ENCODE measurements at places on chromosomes 11 and 22. TPM values are rescaled to one million over a fixed set of nuclear protein-coding genes. Genes with fewer than 3 reads are reported as not detected.

GRCh38 chr22:32820131-32821119 is 18.9 kb downstream of the TIMP3 start:
- DNase-seq, result no peak
- no peak overlapping the region for H3K4me3 ChIP-seq
- no peaks in the 10 kb centered on the region for H3K36me3 ChIP-seq
- no peak overlapping the region for H3K27ac ChIP-seq
- no peaks in the 10 kb centered on the region for H3K4me1 ChIP-seq
- peaks cover 3% of the 10 kb centered on the region for H3K27me3 ChIP-seq

DNA sequence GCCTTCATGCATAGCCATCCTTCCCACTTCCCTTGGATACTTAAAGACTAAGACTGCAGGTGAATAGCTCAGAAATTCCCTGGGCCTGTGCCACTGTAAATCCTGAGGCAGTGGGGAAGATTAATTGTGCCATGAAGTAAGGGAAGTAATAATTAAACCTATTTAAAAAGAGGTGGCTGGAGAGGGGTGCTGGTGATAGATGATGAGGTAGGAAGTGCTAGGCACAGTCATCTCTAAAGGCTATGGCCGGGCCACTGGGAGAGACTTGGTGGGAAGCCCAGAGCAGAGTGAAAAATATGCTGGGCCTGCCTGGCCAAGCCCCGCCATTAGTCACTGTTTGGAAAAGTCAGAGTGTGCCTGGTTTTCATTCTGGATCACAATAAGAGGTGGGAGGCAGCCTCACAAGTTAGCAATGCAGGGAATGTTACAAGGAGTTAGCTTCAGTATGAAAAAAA is 197.2 kb upstream of the PITPNB start:
- no peaks in the 10 kb centered on the region for H3K36me3 ChIP-seq
- H3K4me1 ChIP-seq, result no peaks in the 10 kb centered on the region
- DNase-seq, result no peak
- H3K4me3 ChIP-seq, result no peak overlapping the region
- peaks cover 20% of the 10 kb centered on the region for H3K27me3 ChIP-seq

DNA sequence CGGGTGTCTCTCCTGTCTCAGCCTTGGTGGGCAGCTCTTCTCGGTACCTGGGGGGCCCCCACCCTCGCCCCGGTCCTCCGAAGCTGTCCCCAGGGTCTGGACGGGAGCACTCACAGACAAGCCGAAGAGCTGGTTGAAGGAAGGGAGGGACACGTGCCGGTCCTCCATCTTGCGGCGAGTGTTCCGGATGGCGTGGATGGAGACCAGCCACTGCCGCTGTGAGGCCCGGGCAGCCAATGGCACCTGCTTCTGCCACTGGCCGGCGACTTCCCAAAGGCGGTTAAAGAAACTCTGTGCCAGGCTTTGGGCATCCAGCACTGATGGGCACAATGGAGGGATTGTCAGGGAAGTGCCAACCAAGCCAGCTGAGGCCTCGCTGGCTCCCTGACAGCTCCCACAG is 18.7 kb downstream of the PPM1F start:
- H3K27ac ChIP-seq, result no peak overlapping the region
- no peaks in the 10 kb centered on the region for H3K36me3 ChIP-seq
- no peak overlapping the region for H3K4me3 ChIP-seq
- no peak for DNase-seq
- no peaks in the 10 kb centered on the region for H3K27me3 ChIP-seq

- no peaks in the 10 kb centered on the region for H3K27me3 ChIP-seq
- no peak for DNase-seq
- no peak overlapping the region for H3K27ac ChIP-seq
- no peaks in the 10 kb centered on the region for H3K36me3 ChIP-seq
These were observed 40.4 kb downstream of the ARFGAP2 start for GRCh38 chr11:47136327-47136726.

- no peaks in the 10 kb centered on the region for H3K36me3 ChIP-seq
- DNase-seq, result no peak
- H3K27me3 ChIP-seq, result peaks cover 7% of the 10 kb centered on the region
- H3K27ac ChIP-seq, result peak overlapping the region; percentile 12
- H3K4me3 ChIP-seq, result no peak overlapping the region
These were observed 2.9 kb upstream of the ARFGAP2 start for GRCh38 chr11:47179655-47179991.

DNA sequence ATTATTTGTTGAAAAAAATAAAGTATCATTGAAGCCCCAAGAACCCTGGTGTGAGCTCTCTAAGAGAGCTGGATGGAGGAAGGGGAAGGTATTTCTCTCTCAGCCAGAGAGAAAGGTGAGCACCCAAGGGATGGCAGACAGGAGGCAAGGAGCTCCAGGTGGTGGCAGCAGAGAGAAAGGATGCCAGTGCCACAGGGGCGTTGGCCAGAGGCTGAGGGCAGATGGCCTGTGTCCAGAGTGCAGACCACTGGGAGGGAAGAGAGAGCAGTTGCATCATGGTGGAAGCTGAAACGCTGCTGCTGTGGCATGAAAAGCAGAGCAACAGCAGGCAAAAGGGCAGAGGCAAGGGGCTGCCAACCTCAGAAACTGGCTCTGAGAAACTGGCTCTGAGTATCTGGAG is 8.5 kb downstream of the SPON1 start:
- H3K27me3 ChIP-seq, result peaks cover 54% of the 10 kb centered on the region
- H3K27ac ChIP-seq, result no peak overlapping the region
- no peaks in the 10 kb centered on the region for H3K36me3 ChIP-seq
- no peak overlapping the region for H3K4me3 ChIP-seq
- DNase-seq, result no peak

DNA sequence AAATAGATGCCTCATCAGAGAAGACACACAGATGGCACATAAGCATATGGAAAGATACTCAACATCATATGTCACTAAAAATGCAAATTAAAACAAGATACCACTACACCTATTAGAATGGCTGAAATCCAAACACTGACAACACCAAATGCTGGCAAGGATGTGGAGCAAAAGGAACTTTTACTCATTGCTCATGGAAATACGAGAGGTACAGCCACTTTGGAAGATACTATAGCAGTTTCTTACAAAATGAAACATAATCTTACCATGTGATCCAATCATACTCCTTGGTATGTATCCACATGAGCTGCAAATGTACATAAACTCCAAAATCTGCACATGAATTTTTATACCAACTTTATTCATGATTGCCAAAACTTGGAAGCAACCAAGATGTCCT is 246.0 kb upstream of the ARHGAP42 start:
- no peak for DNase-seq
- no peak overlapping the region for H3K27ac ChIP-seq
- H3K36me3 ChIP-seq, result no peaks in the 10 kb centered on the region
- H3K4me1 ChIP-seq, result no peaks in the 10 kb centered on the region
- H3K4me3 ChIP-seq, result no peak overlapping the region

GRCh38 chr11:109892321-109892794 is 200.8 kb upstream of the ZC3H12C start:
- no peak overlapping the region for H3K27ac ChIP-seq
- DNase-seq, result no peak
- H3K4me3 ChIP-seq, result no peak overlapping the region
- H3K4me1 ChIP-seq, result no peaks in the 10 kb centered on the region

GRCh38 chr11:62122076-62122475 is 1.7 kb upstream of the INCENP start:
- no peak overlapping the region for H3K4me3 ChIP-seq
- H3K27ac ChIP-seq, result peak overlapping the region; percentile 24
- H3K36me3 ChIP-seq, result no peaks in the 10 kb centered on the region
- peaks cover 23% of the 10 kb centered on the region for H3K4me1 ChIP-seq

DNA sequence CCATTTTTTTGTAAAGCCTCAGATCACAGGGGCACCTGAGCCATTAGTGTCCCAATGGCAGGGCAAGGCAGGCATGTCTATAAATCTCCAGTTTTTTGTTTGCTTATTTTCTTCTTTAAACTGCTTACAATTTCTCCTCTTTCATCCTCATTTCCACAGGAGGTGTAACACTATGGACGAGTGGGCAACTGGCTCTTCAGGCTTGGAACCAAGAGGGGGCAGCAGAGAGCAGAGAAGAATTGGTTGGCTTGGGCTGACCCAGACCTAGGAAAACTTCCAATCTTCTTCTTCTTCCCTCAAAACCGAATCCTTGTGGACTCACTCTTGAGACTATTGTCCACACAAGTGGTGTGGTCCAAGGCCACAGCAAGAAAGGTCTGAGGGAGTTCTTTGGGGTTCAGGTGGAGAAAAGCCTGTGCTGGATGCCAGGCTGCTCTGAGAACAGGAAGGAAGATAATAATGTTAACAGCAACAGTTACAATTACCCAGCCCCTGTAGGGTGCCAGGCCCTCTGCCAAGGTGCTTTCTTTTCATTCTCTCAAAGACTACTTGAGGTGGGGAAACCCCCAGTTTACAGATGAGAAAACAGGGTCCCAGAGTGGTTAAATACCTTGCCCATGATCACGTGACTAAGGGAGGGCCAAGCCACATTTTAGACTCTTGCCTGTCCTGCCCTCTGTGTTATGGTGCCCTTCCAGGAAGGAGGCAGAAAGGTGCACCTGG is 70.7 kb upstream of the E2F8 start:
- no peaks in the 10 kb centered on the region for H3K36me3 ChIP-seq
- no peaks in the 10 kb centered on the region for H3K4me1 ChIP-seq
- peak; percentile 62 for DNase-seq
- no peak overlapping the region for H3K4me3 ChIP-seq

GRCh38 chr11:46176421-46176820 is 55.2 kb upstream of the PHF21A start:
- no peak overlapping the region for H3K27ac ChIP-seq
- H3K4me1 ChIP-seq, result no peaks in the 10 kb centered on the region
- H3K27me3 ChIP-seq, result peaks cover 17% of the 10 kb centered on the region
- no peak overlapping the region for H3K4me3 ChIP-seq

DNA sequence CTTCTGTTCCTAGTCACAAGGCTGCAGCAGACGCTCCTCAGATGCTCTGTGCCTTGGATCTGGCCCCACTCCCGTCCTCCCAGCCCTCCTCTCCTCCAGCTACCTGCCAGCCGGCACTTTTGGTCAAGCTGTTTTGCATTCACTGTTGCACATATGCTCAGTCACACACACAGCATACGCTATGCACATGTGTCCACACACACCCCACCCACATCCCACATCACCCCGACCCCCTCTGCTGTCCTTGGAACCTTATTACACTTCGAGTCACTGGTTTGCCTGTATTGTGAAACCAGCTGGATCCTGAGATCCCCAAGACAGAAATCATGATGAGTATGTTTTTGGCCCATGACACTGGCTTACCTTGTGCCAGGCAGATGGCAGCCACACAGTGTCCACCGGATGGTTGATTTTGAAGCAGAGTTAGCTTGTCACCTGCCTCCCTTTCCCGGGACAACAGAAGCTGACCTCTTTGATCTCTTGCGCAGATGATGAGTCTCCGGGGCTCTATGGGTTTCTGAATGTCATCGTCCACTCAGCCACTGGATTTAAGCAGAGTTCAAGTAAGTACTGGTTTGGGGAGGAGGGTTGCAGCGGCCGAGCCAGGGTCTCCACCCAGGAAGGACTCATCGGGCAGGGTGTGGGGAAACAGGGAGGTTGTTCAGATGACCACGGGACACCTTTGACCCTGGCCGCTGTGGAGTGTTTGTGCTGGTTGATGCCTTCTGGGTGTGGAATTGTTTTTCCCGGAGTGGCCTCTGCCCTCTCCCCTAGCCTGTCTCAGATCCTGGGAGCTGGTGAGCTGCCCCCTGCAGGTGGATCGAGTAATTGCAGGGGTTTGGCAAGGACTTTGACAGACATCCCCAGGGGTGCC is 109.8 kb downstream of the BCR start:
- no peaks in the 10 kb centered on the region for H3K36me3 ChIP-seq
- no peaks in the 10 kb centered on the region for H3K27me3 ChIP-seq
- no peak for DNase-seq
- H3K4me3 ChIP-seq, result no peak overlapping the region

GRCh38 chr22:44728761-44729324 is 23.5 kb upstream of the ARHGAP8 start:
- H3K4me1 ChIP-seq, result peaks cover 20% of the 10 kb centered on the region
- no peaks in the 10 kb centered on the region for H3K36me3 ChIP-seq
- DNase-seq, result no peak
- H3K27ac ChIP-seq, result peak overlapping the region; percentile 37
- H3K4me3 ChIP-seq, result no peak overlapping the region

GRCh38 chr11:16946477-16947282 is 67.5 kb downstream of the PLEKHA7 start:
- DNase-seq, result no peak
- H3K4me3 ChIP-seq, result no peak overlapping the region
- no peaks in the 10 kb centered on the region for H3K27me3 ChIP-seq
- H3K27ac ChIP-seq, result no peak overlapping the region

GRCh38 chr11:45097721-45098493 is 48.5 kb upstream of the PRDM11 start:
- no peaks in the 10 kb centered on the region for H3K36me3 ChIP-seq
- H3K4me3 ChIP-seq, result peak overlapping the region; percentile 8
- DNase-seq, result no peak
- H3K27ac ChIP-seq, result no peak overlapping the region
- H3K27me3 ChIP-seq, result peaks cover 40% of the 10 kb centered on the region
- peaks cover 43% of the 10 kb centered on the region for H3K4me1 ChIP-seq

GRCh38 chr11:117748771-117749540 is 48.1 kb downstream of the DSCAML1 start:
- no peak for DNase-seq
- H3K27ac ChIP-seq, result no peak overlapping the region
- no peaks in the 10 kb centered on the region for H3K4me1 ChIP-seq
- H3K27me3 ChIP-seq, result peaks cover 6% of the 10 kb centered on the region
- H3K4me3 ChIP-seq, result no peak overlapping the region
- no peaks in the 10 kb centered on the region for H3K36me3 ChIP-seq

DNA sequence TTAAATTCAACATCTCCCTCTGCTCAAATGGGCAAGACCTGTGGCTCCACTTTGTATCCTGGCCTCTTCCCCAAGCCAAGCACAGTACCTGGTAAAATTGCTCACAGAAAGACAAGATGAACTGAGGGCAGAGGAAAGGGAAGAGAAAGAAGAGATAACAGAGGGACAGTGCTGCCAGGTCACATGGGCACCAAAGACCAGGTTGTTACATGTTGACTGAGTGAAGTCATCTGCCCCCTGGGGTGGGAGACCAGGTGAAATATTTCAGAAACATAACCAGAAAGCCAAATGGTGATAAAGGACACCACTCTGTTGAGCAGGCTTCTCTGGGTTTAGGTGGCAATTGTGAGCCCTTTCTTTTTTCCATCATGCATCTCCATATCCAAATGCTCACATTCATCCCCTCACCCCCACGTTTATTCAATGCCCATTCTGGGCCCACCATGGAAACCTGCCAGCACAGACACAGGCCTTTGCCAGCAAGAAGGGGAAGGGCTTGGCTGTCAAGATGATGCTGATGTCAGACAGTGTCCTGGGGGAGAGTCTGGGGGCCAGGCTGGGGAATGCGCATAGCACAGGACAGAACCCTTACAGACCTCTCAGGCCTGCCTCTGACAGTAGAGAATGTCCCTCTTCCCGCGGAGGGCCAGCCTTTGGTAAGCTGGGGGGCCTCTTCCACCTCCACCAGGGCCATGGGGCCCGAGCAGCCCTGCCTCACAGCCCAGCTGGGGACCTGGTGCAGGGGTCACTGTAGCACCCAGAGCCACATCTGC is 51.6 kb downstream of the DGCR2 start:
- no peak overlapping the region for H3K27ac ChIP-seq
- DNase-seq, result no peak
- H3K4me3 ChIP-seq, result no peak overlapping the region
- H3K36me3 ChIP-seq, result peaks cover 4% of the 10 kb centered on the region
- H3K27me3 ChIP-seq, result no peaks in the 10 kb centered on the region

NCAM1 gene
- total RNA-seq, result 54.2 TPM

GSTT2 gene
- not detected for total RNA-seq

ST3GAL4 gene
- 60.4 TPM for total RNA-seq

C22orf15 gene
- total RNA-seq, result 0.86 TPM

BRSK2 gene
- total RNA-seq, result 0.33 TPM

PATE2 gene
- 0.42 TPM for total RNA-seq

Measured in natural killer cell treated with Interleukin-12 subunit alpha and Interleukin-12 subunit beta and Interleukin-15 and Interleukin-18, amount 100 ng/mL, for 72 hours (primary cell).